ENCODE measurements at places on chromosomes 16 and 17.

DNA sequence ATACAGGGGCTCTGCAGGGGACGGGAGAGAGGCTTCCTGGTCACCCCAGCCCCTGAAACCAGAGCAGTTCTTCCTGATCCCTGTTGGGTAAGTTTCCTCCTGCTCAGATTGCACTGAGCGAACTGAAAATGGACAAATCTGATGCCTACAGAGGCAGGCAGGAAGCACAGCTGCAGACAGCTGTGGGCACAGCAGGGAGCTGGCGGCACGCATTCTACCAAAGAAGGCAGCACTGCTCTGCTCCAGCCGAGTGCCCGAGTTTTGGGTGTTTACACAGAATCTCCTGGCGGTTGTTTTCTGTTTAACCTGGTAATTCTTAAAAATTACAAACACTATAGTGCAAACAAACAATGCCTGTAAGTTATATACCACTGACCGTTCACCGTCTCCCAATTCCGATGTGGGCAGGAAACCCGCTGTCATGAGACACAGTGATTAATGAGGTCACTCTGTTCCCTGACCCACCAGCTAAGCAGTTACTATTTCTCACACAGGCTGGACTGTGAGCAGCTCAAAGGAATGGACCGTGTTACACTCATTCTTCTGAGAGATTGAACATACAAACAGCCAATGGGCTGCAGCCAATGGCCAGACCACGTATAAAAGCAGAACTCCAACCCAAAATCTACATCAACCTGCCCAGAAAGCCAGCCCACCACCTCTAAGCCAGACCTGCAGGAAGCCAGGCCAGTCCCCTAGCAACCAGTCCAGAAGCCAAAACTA lies 25.5 kb downstream of the NSMCE1 start:
- DNase-seq = peak; percentile 87

- DNase-seq = no peak
These were observed 33.3 kb downstream of the RHBDL3 start for GRCh38 chr17:32298721-32299579.

- DNase-seq = no peak
These were observed 74.0 kb downstream of the CMC2 start for GRCh38 chr16:80932708-80933095.

DNA sequence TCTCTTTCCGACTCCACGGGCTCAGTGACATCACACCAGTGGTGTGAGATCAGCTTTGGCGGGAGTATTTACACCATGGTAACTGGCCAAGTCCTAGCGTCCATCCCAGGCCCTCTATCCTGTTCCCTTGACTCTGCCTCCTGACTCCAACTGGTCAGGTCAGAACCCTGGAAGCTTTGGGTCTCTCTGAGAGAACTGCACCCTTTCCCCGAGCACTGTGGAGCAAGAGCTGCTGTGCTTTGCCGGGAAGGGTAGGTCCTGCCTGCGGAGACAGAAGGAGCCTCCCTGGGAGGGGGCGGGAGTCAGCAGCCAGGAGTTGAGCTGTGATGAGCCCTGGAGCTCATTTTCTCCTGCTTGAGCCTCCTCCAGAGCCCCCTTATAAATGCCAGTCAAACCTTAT lies 212.1 kb upstream of the TNRC6C start:
- DNase-seq = peak; percentile 65

DNA sequence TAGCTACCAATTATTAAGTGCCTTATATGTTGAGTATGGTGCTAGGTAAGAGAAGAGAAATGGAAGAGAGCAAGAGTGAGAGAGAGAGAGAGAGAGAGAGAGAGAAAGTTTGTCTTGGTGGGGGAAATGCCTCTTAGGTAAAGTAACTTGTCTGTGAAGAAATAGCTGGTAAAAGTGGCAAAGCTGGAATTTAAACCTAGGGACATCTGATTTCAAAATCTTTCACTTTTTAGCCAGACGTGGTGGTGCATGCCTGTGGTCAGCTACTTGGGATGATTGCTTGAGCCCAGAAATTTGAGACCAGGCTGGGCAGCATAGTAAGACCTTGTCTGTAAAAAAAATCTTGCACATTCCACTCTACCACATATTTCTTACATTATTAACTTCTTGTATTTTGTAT lies 23.0 kb upstream of the CDR2 start:
- no peak for DNase-seq

DNA sequence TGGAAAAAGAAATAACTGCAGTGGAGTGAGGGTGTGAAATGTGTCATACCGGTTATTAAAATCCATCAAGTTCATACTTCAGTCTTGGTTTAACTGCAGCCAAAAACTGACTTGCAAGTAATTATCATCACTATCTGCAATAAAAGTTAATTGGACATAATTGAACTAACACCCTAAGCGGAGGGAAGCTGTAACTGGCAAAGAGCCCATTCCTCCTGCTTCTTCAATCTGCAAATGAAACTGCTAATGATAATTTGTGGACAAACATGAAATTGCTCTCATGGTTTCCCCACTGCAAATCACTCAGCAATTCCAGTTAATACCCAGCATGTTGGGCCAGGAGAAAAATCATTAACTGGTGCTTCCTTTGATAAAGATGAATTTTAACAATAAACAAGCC lies 46.5 kb downstream of the FAM222B start:
- DNase-seq = no peak

- DNase-seq = no peak
These were observed 548 bp downstream of the TBX2 start for GRCh38 chr17:61400066-61400716.

GRCh38 chr16:87273471-87274030 lies 43.6 kb downstream of the C16orf95 start:
- no peak for DNase-seq

GRCh38 chr16:50323335-50324011 lies 45.3 kb downstream of the BRD7 start:
- DNase-seq = no peak

GRCh38 chr16:49649013-49649765 lies 206.7 kb downstream of the ZNF423 start:
- no peak for DNase-seq

DNA sequence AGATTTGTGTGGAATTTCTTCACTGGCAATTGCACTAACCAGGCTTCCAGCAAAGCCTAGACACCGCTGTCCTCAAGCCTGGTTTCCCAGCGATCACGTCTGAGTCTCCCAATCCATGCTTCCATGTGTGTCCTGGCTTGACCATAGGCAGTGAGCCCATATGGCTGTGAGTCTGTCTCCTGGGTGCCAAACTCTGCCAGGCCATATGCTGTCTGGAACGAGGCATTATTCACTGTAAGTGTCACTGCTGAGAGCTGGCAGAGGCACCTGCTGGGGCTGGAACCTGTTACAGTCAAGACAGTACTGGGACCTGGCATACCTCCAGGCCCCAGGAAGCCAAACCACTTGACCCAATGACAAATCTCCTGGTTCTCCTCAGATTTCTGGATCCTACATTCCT lies 60.4 kb downstream of the HS3ST2 start:
- DNase-seq = no peak

DNA sequence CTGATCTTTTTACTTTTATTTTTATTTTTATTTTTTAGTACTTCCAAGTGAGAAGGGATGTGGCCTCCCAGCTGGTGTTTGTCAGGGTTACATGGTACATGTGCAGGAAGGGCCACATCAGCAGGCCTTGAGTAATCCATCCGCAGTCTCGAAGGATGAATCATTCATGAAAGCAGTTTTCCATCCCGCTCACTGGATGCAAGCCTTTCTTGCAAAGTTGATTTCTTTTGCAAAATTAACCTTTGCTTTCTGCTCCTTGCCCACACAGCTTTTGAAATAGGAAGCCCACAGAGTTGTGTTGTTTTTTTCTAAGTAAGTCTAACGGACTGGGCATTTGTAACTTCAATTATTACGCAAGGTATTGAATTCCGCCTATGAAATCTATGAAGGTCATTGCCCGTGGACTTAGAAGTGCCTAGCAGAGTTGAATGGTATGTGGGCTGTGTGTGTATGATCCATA lies 157.4 kb downstream of the PRKCA start:
- DNase-seq = no peak

DNA sequence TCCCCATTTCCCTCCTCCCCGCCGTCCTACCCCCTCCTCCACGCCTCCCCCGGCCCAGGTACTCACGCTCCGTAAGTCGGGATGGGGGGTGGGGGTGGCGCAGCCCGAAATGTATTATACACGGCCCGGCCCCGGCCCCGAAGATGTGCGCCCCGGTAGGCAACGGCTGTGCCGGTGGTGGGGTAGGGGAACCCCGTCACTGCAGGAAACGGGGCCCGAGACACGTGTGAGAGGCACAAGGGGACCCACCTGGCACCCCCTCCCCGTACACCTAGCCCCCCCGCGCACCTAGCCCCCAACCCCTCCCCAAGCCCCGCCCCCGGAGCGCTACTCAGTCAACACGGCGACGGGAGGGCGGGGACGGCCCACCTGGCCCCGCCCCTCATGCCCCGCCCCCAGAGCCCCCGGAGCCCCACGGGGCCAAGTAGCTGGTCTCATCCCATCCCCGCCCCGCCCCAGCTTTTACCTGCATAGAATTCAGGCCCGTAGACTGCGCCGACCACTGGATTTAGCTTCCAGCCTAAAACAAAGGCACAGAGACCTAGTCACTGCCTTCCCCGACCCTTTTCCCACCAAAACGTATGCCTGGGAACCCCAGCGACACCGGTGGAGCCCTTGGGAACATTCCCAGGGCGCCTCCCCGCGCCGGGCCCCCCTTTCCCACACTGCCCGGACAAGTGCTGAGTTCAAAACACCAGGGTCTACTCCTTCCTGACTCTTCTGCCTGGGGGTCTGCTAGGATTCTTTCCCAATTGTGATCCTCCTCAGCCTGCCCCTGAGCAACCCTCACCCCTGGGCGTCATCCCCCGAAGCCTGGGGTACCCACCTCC lies 22.8 kb downstream of the ENGASE start:
- DNase-seq = no peak

DNA sequence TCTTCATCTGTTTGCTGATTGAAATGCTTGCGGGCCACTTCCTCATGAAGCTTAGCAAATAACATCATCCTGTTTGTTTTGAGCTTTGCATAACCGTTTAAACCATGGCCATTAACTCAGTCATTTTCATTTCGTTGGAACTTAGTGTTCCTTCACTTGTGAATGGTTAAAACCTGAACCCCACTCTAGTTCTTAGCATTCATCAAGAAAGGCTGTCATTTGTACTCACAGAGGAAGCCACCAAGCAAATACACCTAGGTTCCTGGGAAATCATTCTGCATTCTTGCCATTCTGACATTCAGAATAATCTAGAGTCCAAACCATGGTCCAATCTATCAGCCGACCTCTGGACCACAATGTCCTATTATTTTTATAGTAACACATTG lies 8.4 kb upstream of the TAT start:
- DNase-seq = no peak
